ENCODE measurements at places on chromosomes 16 and 17.

DNA sequence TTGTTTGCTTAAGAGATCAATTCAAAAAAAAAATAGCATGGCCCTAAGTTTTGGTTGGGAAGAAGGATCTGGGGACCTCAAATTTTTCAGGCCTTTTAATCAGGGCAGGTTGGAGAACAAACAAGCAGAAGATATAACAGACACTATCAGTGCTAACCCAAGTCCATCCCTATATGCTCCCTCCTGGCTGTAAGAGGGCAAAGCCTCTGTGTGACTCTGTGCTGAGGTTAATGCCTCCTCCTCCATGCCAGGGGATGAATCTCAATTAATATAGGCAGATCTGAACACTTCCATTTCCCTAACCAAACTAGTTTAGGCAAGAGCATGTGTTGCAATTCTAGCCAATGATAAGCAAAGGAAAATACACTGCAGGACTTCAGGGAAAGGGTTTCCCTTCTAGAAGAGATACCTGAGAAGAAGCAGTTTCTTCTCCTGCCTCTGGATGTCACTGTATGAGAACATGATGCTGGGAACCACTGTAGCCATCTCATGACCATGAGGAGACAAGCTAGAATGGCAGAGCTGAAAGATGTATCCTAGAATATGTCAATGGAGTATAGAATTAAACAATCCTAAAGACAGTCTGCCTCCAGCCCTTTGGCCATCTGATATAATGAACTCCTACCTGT lies 76.0 kb downstream of the CHD9NB start:
- no peak for DNase-seq

- DNase-seq = peak; percentile 42
Measured at GRCh38 chr16:9755081-9755480, 427.1 kb downstream of the GRIN2A start.

DNA sequence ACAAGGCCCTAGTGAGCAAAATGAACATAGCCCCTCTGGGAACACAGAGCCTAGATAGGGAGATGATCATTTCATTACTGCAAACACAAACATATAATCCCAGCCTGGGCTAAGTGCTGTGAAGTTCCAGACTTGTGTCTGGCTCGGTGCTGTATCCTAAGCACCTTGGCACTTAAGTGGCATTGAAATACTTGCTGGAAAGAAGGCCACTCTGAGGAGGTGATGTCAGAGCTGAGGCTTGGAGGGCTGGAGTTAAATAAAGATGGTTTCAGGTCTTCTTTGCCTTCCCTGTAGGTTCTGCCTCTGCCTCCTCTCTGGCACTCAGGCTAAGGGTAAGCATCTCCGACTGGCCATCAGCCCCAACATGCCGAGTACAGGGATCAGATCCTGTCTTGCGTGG lies 2.4 kb upstream of the CACNA1G start:
- DNase-seq = no peak

DNA sequence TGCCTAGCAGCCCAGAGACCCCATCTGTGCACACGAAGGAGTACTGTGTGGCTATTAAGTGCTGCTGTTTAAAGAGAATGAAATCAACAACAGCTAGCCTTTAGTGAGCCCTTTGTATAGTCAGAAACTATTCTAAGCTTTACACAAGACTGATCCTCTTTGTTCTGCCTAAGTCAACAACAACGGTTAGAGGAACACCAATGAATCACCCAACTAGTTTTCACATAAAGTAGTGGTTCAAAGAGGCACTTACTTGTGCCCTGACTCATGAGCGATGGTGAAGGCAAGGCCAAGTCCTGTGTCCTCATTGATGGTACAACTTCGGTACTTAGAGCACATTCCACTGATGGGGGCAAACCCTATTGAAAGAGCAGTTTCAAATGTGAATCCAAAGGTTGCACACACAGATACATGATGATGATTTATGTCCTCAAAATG lies 75.8 kb downstream of the ADAMTS18 start:
- no peak for DNase-seq

Data from renal pelvis (tissue), 12 donors.